ENCODE measurements at places on chromosomes 7 and 10.

DNA sequence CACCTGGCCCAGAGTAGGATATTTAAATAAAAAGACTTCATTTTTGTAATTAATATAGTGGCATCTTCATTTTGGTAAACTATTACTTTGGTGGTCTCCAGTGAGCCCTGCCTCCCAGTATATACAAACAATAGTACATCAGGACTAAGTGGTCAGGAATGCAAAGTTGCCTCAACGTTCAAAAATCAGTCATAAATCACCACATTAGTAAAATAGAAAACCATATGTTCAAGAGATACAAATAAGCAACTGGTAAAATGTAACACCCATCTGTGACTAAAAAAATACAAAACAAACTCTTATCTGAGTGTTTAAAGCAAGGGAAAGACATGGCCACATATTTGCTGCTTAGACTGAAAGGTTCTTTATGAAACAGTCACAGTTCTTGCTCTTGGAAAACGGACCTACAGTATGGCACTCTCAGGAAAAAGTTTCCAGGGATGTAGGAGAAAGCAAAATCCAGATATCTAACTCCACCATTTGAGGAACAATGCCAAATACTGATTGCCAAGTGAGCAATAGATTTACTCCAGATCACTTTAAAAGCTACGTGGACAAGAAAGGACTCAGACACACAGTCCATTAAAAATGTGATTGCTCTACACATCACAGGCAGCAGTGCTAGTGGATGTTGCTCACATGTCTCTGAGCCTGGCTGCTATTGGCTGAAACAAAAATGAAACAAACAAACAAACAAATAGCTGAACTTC, 15.1 kb upstream of the RHOBTB1 start:
- DNase-seq, result no peak

DNA sequence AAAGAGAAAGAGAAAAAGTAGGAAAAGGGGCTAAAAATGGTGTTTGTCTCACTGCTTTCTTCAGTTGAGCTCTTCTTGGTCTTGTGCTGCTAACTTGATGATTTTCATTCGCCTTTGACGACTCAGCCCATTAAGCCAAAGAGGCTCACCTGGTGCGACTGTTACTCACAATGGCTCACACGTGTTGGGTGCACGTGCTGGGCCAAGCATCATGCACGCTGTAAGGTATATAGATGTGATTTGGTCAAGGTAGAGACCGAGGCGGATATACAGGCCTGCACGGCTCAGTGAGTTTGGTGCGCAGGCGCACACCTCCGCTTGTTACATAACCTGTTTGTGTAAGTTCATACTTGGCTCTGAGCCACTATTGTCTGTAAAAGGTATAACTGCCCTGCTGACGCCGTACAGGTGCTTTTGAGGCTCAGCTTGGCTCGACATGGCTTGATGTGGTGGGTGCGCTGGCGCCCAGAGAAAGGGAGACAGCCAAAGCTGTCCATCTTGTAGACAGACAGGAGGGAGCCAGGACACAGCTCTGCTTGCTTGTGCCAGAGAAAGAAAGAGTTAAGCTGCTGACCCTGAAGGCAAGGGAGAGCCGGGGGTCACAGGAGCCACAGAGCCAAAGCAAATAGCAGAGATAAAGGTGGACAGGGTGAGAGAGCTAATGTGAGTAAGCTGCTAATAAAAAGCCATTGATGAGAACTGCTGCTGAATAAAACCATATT, 33.6 kb downstream of the ANKRD16 start:
- DNase-seq, result no peak

DNA sequence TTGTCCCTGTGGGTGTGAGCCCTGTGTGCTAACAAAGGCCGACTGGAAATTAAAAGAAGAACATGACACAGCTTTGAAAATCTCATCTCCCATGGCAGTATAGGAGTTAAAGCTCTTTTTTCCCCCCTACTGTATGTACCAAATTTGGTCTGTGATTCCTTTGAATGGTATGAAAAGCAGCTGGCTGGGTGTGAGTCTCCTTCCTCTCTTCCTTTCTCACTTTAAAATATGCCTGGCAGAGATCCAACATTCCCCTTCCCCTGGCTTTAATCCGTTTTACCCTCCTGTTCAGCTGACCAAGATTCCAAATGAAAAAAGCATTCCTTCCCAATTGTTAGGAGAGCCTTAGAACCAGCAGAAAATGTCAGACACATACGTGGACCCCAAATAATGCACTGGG, 225.0 kb upstream of the CELF2 start:
- DNase-seq, result no peak

- DNase-seq, result no peak
Observed at GRCh38 chr10:113666682-113667252, 2.9 kb upstream of the NRAP start.

DNA sequence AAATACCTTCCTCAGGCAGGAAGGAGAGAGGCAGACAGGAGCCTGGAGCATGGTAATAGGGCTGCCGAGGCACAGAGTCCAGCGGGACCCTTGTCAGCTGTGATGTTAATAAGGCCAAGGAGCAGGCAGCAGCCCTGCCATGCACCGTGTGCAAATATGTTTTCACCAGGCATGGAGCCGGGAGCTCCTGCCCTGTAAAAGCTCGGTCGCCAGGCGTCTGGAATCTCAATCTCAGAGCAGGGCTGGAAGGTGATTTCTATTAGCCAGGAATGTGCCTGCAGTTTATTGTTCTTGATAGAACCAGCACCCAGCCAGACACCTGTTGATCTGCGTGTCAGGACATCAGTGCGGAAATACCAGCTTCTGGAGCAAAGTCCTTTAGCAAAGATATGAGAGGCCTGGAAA, 469.8 kb downstream of the GLRX3 start:
- no peak for DNase-seq

DNA sequence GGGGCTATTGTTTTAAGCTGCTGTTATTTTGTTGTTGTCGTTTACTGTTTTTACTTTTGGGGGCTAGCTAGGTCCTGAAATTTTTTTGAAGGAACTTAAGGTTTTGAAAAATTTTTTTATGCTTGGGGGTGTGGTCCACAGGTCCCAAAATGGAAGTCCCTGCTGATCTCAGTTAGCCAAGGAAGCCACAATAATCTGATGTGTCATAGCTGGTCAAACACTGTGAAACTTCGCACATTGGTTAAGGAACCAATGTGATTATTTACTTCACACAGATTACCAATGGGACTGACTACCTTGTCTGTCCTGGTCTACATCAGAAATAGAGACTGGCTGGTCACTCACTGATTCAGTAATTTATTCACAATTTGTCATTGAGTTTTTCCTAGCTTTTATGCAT, 29.5 kb upstream of the HYCC1 start:
- no peak for DNase-seq

- DNase-seq, result no peak
Observed at GRCh38 chr7:7443806-7444350, 91.8 kb downstream of the COL28A1 start.

DNA sequence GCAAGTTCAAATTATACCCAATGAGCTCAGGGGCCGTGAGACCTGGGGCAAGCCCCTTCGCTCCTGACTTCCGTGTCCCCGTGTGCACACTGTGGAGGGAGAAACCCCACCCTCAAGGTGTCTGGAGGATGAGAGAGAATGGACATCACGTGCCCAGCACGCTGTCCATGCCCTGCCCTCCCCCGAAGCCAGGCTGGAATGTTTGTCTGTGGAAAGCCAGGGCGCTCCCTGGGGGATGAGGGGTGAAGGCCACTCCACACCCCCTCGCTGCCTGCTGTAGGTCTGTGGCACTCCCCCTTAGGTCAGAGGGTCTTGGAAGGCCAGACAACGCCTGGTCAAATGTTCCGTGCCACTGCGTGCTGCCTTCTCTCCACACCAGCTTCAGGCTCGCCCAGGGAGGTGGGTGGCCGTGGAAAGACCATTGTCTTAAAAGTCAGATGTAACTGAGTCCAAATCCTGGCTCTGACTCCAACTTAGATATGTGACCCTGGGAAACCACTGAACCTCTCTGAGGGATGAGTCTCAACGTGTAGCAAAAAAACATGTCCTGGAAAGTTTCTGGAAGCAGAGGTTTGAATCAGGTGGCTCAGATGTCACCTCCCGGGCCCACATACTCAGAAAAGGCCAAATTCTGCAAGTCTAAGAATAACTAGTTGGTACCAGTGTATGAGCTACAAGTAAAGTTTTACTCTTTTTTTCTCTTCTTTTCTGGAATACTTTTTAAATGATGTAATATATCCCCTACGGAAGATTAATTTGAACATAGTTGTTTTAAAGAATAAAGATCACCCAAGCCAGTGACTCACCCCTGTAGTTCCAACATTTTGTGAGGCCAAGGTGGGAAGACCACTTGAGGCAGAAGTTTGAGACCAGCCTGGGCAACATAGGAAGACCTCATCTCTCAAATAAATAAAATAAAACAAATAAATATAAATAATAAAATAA, 24.9 kb downstream of the RCC1L start:
- no peak for DNase-seq

All from SIG-M5 (cell line).